ENCODE measurements at places on chromosomes 3 and 15.
A peak's percentile ranks its signal among the peaks of the same experiment; 100 is the strongest.

DNA sequence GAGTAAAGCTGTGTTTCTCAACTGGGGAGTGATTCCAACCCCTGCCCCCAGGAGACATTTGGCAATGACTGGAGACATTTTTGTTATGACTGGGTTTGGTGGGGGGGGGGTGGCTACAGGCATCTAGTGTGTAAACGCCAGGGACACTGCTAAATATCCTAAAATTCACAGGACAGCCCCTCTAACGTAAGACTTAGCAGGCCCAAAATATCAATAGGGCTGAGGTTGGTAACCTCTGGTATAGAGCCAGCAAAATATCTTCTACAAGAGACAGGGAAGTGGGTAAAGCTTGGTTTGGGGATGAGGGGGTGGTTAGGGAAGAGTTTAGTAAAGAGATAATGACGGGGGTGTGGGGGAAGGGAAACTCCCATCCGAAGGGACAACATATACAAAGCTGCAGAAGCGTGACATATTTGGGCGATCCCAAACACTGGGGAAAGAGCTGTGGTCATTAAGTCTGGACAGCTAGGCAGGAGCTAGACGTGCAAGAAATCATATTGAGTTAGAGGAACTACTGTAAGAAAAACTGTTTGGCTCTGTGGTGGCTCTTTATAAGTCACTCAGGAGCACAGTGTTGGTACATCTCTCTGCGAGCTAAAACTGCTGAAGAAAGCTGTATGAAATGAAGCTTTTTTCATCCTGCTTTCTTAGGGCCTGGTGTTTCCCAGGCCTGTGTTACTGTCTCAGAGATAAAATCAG lies 697 bp upstream of the TRIM69 start:
- DNase-seq = peak; percentile 66

DNA sequence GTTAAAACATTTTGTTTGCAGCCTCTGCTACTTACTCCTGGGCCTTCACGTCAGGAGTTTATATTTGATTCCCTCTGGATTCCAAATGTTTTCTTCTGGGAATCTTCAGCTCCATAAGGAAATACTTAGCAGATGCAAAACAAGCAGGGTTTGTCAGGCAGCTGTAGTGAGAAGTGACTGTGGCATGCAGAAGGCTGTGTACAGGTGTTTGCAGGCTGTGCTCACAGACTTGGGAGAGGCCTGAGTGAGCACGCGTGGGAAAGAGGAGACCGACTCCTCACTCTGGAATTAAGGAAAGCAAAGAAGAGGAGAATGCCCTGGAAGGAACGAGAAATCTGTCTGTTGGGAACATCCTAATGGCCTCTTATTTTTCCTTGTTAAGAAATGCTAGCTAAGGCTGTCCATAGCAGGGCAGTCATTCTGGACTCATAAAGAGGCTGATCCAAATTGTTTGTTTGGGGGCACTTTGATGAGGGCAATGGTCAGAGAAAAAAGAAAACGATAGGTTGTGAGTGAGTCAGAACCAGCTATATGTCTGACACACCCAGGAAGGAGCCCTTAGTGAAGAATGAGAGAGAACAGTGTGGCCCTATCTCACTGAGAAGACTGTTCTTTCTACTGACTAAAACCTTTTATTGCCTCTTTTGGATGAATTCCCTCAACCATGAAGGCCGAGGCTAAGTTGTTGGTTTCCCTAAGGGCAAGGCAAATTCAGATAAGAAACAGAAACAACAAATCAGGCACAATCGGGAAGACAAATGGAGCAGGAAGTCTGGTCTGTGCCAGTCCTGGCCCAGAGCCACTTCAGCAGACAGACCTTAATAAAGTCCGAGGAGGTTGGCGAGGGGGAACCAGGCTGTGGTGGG lies 82.6 kb downstream of the TGFBR2 start:
- no peak for DNase-seq

DNA sequence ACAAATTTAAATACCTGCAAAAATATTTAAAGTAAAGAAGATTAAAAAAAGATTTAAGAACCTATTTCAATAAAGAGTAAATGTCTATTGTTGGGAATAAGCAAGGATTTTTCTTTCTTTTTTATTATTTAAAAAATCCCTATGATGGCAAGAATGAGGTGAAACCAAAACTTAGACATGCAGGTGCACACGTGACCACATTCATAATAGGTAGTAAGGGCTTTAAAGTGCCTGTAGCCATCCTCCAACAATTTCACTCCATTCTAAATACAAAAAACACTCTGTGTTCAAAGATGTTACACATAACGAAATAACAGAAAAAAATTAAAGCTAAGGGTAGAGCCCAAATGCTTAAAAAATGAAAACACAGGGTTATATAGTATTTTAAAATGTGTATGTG lies 74.0 kb downstream of the FBN1 start:
- DNase-seq = no peak

GRCh38 chr15:38670128-38671005 lies 105.8 kb upstream of the RASGRP1 start:
- DNase-seq = peak; percentile 69

DNA sequence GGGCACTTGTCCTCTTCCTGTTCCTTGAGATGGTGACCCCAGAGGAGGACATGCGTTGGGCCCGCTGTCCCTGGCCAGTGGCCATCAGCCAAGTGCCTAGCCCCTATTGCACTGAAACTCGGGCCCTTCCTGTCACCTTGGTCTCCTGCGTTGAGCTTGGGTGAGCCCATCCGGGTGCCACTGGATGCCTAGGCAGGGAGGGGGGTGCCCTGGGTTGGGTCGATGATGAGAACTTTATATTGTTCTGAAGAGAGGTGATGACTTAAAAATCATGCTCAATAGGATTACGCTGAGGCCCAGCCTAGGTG lies 221.8 kb downstream of the SNRPN start:
- DNase-seq = peak; percentile 1

DNA sequence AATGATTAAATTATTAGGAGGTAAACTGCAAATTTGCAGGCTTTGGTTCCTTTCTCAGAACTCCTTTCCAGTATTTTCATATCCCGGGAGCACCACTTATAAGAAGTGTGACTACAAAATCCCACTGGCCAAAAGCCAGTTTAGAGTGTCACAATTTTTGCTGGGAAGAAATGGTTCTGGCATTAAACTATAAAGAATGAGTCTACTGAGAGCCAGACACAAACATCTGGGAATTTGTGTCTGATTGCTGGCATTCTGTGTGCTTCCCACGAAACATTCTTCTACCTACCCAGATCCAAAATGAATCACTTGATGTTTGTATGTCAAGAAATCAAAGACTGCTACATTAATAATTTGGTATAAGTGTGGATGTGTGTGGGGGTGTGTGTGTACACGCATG lies 82.8 kb downstream of the DUT start:
- DNase-seq = no peak

DNA sequence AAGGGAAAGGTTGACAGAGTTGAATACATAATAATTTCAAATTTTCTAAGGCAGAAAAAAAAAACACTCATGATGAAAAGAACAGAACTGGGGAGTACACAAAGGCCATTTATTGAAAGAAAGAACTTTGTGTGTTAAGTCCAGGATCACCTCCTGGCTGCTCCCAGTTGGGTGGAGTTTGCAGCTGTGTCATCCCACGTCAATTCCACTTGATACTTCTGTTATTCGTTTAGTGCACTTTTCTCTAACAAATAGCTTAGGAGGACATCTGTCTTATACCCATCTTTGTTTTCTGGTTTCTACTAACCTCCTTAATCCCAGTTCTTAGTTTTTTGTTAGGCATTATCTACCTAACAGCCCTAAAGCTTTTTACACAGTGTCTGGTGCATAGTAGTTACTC lies 44.7 kb downstream of the SGO1 start:
- DNase-seq = no peak

DNA sequence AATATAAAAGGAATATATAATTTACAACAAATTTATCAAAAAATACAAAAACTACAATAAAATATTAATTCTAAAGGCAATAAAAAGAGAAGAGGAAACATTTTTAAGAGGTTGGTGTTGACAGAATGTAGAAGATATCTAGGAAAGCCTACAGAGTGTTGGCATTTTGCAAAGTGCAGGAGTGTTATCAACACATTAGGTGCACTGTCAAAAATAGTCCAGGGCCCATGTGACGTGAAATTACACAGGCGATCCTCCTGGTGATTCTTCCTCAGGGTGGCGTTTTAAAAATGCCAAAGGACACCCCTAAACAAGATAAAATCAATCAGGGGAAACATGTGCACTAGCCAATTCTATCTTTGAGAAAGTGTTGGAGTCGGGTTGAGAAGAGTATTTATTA lies 222.7 kb downstream of the ARPP21 start:
- no peak for DNase-seq

- DNase-seq = no peak
These were observed 1048.5 kb downstream of the NTRK3 start for GRCh38 chr15:87207990-87208580.

DNA sequence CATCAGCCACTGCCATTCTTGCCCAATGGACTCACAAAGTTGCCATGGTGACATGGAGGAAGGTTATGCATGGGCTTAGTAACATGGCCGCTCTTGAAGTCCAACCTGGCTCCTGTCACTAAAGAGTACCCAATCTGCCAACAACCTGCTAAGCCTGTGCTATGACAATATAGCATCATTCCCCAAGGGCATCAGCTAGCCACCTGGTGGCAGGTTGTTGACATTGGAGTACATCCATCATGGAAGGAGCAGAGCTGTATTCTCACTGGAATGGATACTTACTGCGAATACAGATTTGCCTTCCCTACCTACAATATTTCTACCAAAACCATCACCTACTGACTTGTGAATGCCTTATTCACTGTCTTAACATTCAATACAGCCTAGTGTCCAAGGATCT lies 138.9 kb upstream of the RORA start:
- DNase-seq = no peak

- no peak for DNase-seq
These were observed 185.2 kb downstream of the ANXA2 start for GRCh38 chr15:60212536-60212935.

DNA sequence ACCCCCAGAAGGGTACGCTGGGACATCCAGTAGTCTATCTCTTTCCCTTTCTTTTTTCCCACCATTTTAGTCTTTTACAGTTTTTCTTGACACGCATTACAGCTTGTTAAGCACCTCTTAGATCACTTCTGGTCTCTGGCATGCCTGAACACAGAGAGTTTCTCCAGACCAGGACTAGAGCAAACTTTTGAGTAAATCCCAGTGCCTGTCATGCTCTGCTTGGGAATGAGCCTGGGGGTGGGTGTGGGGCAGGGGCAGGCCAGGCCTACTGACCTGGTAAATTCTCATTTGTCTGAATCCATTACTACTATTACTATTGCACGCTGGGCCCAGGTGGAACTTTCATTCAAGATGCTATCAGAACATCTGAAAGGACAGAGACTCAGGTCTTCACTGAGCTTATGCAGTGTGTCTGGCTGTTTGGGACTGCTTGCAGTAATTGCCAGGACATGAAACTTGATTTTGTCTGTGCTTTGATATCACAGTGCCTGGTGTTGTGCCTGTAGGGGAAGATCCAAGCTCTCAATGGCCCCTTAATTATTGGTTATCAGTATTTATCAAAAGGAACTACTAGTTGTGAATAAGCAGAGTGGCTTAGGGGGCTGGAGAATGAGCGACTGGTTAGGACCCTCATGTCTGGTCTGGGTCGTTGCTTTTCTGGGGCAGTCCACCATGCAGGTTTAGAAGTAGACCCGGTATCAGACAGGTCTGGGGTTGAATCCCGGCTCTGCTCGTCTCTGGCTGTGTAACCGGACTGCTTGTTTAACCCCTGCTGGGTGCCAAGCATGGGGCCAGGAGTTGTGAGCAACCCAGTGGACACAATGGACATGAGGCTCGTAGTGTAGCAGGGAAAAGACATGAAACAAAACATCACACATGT lies 196.1 kb upstream of the TLE3 start:
- no peak for DNase-seq

DNA sequence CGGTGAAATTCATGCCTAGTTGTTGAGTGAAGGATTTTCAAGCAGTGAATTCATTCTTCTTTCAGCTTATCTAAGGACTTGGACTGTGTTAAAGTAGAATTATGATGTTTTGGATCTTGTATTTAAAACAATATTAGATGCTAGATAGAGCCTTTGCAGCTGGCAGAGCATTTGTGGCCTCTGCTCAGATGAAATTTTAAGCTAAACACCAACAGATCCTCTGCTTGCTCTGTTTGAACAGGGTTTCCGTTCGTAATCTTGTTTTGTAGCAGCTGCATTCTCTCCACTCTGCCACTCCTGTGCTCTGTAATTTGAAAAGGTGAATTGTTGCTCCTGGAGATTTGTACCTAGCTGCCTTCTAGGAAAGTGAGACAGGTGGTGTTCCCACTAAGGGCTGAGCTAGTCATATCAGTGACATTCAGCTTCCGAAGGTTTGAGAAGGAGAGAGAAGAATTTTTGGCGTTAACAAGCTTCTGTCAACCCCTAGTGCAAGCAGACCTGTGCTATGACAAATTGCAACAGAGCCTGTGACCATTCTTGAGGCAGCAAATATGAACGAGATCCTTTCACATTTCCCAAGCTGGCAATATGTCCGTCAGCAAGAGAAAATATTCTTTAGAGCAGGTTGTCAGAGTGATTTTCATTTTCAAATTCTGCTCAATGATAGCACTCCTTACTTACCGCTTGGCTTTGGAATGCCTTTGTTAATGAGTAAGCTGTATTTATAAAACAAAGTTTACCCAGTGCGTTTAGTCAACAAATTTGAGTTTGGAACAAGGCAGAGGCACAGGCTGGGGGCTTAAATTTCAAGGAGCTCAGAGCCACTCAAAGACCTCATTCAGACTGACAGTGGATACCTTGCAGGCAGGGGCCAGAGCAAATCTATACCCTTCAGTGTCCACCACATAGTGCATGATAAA lies 5.3 kb downstream of the CHST2 start:
- DNase-seq = no peak

DNA sequence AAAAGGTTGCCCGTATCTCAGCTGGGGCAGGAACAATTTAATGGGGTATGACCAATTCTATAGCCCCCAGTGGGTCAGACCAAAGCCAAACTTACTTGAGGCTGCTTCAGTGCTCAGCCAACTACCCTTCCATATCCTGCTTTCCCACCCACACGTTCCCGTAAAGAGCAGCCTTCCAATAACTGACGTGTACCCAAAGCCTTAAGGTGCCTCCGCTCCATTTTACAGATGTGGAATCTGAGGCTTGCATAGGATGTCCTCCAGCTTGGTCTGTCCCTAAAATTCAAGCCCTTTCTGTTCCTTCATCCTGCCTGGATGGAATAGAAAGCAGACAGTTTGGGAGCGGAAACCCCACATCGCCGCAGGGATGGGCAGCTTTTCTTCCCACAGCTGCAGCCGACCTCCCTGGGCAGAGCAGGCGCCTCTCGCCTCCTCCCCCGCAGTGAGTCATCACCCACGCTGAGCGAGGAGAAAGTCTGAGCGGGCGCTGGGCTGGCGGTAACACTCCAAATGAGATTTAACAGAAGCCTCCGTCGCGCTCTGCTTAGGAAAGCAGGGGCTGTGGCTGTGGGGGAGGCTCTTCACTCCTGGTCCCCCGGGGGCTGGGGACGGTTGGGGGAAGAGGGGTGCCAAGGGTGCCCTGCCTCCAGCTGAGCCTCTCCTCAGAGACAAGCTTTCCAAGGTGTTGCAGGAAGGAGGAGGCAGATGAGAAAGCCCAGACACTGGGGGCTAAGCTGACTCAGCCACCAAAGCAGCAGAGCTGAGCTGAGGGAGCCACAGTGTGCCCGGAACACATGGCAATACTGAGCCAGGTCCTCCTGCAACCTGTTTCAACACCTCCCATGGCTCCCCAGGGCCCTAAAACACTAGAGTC lies 57.8 kb upstream of the HRH1 start:
- peak; percentile 76 for DNase-seq

GRCh38 chr3:10774129-10774670 lies 41.8 kb upstream of the SLC6A11 start:
- no peak for DNase-seq

All from stimulated activated CD4-positive, alpha-beta T cell treated with anti-CD3 and anti-CD28 coated beads, Interleukin-4, amount 100 ng/mL, for 24 hours (primary cell).